ENCODE measurements at places on chromosomes 1 and 21.

DNA sequence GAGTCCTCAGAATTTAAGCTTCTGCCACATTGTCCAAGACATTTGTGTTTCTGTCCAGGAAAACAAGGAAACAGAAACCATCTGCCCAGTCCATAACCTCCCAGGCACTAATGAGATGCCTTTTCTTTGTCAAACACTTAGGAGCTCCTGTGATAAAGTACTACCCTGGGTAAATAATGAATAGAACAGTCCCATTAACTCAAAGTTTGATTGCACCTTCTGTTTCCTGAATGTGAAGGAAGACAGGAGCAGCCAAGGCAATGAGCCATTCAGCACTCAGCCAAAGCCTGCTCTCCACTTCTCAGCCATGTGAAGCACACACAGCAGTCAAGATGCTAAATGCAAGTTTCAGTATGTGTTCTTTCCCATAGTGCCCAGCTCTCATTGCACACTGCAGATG is 199.8 kb downstream of the SEC16B start:
- no peak for DNase-seq

DNA sequence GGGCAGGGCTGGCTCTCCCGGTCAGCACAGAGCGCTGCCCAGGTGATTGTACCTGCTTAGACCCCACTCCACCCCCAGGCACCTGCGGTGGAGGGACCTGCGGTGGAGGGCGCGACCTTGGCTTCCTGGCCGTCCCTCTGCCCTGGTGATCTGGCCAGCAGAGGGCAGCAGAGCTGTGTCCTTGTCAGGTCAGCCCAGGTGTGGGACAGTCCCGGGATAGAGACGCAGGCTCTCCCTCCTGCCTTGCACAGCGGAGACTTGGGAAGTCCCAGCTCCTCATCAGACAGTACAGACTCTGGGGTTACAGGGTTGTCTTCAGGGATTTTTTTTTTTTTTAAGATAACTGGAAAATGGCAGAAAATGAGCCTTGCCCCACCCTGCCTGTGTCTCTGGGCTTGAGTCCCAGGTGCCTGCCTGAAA is 10.0 kb downstream of the SLX9 start:
- no peak for DNase-seq

GRCh38 chr1:92587445-92587844 is 100.7 kb upstream of the GFI1 start:
- DNase-seq, result no peak

DNA sequence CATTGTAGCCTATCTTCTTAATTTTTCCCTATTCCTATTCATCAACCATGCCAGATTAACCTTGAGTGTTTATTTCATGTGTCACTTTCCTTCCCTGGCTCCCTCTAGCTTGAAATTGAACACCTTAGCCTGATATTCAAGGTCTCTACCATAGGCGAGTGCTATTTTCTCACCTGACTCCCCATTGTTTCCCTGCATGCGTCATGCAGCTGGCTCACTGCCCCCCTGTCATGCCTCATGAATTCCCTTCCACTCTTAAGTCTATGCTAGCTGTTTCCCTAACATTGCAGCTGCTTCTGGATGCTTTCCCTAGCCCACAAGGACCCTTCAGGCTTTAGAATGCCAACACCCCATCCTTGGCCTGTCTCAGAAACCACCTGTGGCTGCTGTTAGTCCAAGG is 56.7 kb upstream of the CD1D start:
- DNase-seq, result no peak

DNA sequence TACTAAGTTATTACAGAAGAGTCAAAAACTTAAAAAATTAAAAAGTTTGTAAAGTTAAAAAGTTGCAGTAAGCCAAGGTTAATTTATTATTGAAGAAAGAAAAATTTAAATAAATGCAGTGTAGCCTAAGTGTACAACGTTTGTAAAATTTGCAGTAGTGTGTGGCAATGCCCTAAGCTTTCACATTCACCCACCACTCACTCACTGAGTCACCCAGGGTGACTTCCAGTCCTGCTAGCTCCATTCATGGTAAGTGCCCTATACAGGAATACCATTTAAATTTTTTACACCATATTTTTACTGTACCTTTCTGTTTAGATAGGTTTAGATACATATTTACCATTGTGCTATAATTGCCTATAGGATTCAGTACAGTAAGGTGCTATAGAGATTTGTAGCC is 88.6 kb downstream of the CTH start:
- no peak for DNase-seq

DNA sequence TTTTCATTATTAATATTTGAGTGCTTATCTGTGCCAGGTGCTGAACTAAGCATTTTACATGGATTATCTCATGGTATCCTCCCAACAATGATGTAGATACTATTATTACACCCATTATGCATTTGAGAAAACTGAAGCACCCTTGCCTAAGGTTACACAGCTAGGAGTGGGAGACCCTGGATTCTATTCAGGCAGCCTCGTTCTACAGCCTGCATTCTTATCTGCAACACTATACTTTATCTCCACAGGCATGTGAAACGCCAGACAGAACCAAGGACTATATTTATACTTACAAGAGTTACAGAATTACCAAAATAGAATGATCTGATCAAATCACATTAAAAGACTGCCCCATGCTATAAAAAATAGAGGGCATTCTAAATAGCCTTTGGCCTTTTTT is 22.4 kb downstream of the LPAR3 start:
- DNase-seq, result no peak

GRCh38 chr1:198729195-198729863 is 90.5 kb downstream of the PTPRC start:
- no peak for DNase-seq

Measured in AG04449 (cell line).